GM04504 (cell line): ENCODE measurements at places on chromosomes 5 and 9.

GRCh38 chr5:72154076-72154756 is 46.9 kb downstream of the MAP1B start:
- DNase-seq, result no peak

- DNase-seq, result no peak
These were observed 128.2 kb upstream of the NFIB start for GRCh38 chr9:14441976-14442651.

DNA sequence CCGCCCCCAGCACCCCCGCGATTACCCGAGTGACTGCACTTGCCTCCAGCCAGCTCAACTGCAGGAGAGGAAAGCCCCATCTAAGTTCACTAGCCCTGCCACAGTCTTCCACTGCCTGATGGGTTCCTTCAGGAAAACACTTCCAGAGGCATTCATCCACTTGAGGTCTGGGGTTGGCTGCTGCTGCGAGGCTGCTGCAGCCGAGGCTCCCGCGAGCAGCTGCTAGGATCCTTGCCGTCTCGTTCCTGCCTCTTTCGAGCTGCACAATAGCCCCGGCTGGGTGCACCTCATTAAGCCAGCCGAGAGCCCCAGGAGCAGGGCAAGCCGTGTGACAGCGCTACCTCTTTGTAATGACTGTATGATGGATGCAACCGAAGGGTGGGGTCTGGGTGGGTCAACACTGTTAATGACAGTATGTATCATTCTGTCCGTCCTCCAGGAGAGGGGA is 24.2 kb upstream of the ELAVL2 start:
- no peak for DNase-seq

GRCh38 chr5:74624501-74624900 is 16.0 kb downstream of the ENC1 start:
- no peak for DNase-seq

DNA sequence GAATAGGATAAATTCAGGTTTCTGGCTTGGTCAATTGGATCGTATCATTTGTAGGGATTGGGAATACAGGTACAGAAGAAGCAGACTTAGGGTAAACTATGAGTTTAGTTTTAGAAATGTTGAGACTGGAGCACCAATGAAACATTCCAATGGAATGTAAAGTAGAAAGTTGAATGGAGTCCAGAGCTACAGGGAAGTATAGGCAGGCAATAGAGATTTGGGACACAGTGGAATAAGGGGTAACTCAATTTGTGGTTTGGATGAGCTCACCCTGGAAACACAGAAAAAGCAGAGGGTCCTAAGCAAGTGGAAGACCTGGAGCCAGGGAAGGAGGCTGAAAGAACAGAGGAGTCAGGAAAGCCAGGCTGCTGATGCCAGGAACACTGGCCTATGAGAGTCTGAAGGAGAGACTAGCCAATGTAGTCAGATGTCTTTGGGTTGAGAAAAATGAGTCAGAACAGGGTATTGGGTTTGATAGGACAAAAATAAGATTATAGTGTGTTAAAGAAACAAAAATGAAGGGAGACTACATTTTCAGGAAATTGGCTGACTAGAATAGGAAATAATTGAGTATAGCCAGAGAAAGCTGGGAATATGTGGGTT is 72.8 kb downstream of the STARD4 start:
- DNase-seq, result no peak

DNA sequence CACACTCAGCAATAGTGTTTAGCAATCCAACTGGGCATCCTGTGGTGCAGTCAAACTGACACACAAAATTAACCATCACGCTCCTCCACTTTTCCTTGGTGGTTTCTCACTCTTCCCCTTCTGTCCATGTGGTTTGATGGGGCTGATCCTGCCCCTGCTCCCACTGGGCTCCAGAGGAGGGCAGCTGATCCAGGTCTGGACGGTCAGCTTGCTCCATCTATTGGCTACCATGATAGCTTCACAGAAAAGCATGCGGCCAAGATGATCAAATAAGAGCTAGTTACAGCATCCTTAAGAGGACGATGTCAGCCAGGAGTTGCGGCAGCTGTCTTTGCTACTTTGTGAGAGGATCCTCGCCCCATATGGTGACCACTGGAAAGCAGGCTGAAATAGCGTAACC is 29.6 kb upstream of the RANBP17 start:
- DNase-seq, result no peak

GRCh38 chr5:90561766-90562165 is 3.2 kb downstream of the ADGRV1 start:
- no peak for DNase-seq

DNA sequence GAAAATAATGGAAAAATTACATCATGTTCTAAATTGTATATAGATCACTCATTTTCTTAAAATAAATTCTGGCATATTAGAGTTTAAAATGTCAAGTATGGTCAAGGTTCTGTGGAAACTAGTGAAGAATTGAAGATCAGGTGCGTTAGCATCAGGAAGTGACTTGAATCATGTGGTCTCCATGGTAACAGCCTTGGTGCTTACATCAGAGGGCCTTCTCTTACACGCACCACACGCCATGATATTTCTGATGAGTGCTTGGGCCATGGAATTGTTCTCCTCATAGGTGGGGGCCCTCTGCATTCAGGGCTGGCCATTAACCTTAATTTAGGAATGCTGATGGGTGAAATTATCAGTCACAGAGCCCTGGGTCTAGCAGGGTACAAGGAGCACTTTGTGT is 288.1 kb upstream of the EFNA5 start:
- no peak for DNase-seq

DNA sequence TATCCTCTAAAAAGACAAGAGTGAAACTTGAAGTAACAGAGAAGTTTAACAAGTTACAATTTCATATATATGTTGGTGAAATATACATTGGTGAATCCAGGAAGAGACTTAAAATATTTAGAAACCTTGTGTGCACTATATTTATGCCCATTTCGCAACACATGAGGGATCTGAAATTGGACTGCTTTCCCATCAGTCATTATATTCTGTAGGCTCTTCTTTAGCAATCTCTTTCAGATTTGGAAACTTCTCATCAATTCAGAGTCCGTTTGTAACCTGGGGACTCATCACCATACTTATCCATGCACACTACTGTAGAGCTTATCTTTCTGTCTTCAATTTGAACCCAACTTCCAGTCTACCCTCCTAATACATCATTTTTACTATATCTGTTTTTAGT is 2.1 kb downstream of the ITGA1 start:
- no peak for DNase-seq

- no peak for DNase-seq
These were observed 1379.3 kb upstream of the ACO1 start for GRCh38 chr9:31005086-31005665.

GRCh38 chr5:677131-678101 is 15.7 kb downstream of the TPPP start:
- no peak for DNase-seq

- DNase-seq, result no peak
These were observed 106.3 kb upstream of the NR3C1 start for GRCh38 chr5:143509758-143510221.

GRCh38 chr9:122297512-122297911 is 32.8 kb downstream of the MRRF start:
- no peak for DNase-seq

DNA sequence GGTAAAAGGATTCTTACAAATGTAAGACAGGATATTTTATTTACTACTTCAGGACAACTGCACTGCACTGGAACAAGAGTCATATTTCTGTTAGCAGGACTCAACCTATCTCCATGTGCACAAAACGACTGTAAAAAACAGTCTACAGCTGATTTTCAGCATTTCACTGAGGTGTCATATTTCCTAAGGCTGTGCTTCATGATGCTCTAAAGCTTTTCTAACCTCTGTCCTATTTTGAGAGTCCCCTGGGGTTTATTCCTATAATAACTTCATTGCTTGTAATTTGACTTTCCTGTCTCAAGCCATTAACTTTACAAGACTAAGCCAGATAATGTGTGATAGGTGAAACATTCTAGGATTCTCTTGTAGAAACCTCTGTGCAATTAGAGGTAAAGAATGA is 472.3 kb downstream of the HINT1 start:
- DNase-seq, result no peak

GRCh38 chr5:67437905-67438845 is 241.6 kb upstream of the CD180 start:
- DNase-seq, result no peak

DNA sequence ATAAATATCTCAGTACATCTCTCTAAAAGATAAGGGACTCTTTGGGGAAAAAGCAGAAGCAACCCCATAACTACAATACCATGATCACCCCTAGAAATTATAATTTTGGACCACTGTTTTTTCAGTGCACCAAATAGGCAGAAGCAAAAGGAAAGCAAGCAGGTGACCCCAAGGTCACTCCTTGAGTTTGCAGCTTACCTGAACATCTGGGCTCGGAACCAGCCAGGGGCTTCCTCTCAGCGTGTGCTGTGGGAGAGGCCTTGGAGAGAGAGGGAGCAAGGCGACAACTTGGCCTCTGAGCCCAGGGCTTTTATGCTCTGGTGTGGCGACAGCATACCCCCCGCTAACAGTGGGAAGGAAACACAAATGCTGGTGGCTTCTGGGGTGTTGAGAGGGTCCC is 16.8 kb downstream of the BNIP1 start:
- DNase-seq, result no peak

GRCh38 chr5:178355671-178356070 is 123.1 kb upstream of the PHYKPL start:
- DNase-seq, result no peak

DNA sequence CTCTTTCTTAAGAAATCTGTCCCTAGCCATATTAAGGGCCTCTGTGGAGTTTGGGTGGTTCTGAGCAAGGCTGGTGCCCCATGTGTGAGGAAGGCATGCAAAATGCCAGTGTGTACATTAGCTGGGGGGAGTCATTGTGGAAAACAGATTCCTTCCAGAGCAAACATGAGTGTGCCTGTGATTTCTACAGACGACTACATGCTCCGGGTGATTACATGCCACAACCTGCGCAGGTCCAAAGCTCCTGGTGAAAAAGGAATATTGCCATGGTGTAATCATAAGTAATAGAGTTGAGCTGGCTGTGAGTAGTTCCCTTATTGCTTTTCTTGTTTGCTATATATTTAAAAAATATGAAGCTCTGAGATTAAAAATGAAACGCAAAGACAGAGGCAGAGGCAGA is 102.1 kb downstream of the ACER2 start:
- no peak for DNase-seq

DNA sequence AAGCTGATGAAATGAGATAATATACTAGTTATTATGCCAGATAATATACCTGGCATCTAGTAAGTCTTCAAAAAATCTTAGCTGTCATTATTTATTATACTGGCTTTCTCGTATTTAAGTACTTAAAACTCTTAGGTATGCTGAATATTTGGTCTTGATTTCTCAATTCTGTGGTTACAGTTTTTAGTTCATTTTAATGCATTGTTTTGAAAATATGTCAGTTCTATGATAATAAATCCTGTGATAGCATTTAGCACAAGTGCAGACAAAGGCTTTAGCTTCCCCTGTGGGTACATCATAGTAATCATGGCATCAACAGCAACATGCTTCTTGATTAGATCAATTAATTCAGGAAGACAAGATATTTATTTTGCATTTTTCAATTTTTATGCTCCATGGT is 133.0 kb downstream of the SMC2 start:
- DNase-seq, result no peak

- DNase-seq, result no peak
These were observed 1352.6 kb upstream of the NUDT12 start for GRCh38 chr5:104915226-104915625.

GRCh38 chr5:96175090-96175489 is 213.4 kb upstream of the ELL2 start:
- no peak for DNase-seq
